H9 (cell line): ENCODE measurements at places on chromosomes 12 and 14. TPM values are rescaled to one million over a fixed set of nuclear protein-coding genes. Genes with fewer than 3 reads are reported as not detected.
A peak's percentile ranks its signal among the peaks of the same experiment; 100 is the strongest.

GRCh38 chr12:68425998-68426397, 93.8 kb upstream of the MDM1 start:
- H3K27me3 ChIP-seq = no peaks in the 10 kb centered on the region
- peaks cover 3% of the 10 kb centered on the region for H3K4me1 ChIP-seq
- no peak overlapping the region for H3K27ac ChIP-seq
- no peaks in the 10 kb centered on the region for H3K36me3 ChIP-seq

The AMHR2 gene
- total RNA-seq = not detected in 2 replicates

DNA sequence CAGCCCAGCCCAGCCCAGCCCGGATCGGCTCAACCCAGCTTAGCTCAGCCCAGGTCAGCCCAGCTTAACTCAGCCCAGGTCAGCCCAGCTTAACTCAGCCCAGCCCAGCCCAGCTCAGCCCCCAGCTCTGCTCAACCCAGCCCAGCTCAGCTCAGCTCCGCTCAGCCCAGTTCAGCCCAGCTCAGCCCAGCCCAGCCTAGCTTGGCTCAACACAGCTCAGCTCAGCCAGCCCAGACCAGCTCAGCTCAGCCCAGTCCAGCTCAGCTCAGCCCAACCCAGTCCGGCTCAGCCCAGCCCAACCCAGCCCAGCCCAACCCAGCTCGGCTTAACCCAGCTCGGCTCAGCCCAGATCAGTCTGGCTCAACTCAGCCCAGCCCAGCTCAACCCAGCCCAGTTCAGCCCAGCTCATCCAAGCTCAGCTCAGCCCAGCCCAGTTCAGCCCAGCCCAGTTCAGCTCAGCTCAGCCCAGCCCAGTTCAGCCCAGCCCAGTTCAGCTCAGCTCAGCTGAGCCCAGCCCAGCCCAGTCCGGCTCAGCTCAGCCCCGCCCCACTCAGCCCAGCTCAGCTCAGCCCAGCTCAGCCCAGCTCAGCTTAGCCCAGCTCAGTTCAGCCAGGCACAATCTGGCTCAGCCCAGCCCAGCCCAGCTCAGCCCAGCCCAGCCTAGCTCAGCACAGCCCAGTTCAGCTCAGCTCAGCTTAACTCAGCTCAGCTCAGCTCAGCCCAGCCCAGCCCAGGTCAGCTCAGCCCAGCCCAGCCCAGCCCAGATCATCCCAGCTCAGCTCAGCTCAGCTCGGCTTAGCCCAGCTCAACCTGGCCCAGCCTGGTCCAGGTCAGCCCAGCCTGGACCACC, 331.7 kb downstream of the TMEM121 start:
- no peaks in the 10 kb centered on the region for H3K27me3 ChIP-seq
- H3K27ac ChIP-seq = no peak overlapping the region
- peak; percentile 10 for DNase-seq

GRCh38 chr12:114975640-114976310, 291.8 kb upstream of the TBX3 start:
- H3K4me1 ChIP-seq = no peaks in the 10 kb centered on the region
- no peak overlapping the region for H3K4me3 ChIP-seq
- no peaks in the 10 kb centered on the region for H3K27me3 ChIP-seq
- no peak overlapping the region for H3K27ac ChIP-seq
- H3K36me3 ChIP-seq = no peaks in the 10 kb centered on the region

DNA sequence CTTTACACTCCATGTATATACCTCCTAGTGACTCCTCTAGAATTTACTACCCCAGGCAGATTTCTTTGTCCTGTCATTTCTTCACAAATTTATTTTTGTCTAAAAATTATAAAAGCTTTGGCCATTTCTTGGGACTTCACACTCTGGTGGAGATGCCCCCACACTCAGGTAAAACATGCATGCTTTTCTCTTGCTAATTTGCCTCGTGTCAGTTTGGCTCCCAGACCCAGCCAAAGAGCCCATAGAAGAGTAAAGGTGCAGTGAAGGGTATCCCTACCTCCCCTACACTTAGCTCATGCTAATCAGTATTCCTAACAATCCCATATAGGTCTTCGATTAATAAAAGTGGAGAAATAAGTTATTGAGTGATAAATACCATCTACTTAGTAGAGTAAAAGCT, 256.5 kb upstream of the KRR1 start:
- no peak overlapping the region for H3K4me3 ChIP-seq
- H3K27ac ChIP-seq = no peak overlapping the region
- no peaks in the 10 kb centered on the region for H3K36me3 ChIP-seq

DNA sequence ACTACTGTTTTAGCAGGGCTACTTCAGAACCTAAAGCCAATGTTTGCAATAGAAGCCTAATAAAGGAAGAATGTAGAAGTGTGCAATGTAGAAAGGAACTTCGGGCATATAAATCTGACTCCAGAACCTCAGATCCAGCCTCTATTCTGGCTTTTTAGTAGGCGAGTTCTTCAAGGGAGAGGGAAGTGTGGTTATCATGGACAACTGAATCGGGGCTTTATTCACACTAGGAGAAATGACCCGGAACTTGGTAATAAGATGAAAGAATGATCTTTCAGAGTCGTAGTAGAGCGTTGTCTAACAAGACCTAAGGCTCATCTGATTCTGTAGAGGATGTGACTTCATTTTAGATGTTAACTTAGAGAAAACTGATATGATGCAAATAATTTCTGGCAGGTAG, 72.9 kb downstream of the CRADD start:
- no peak for DNase-seq
- H3K27ac ChIP-seq = no peak overlapping the region
- H3K4me3 ChIP-seq = no peak overlapping the region

DNA sequence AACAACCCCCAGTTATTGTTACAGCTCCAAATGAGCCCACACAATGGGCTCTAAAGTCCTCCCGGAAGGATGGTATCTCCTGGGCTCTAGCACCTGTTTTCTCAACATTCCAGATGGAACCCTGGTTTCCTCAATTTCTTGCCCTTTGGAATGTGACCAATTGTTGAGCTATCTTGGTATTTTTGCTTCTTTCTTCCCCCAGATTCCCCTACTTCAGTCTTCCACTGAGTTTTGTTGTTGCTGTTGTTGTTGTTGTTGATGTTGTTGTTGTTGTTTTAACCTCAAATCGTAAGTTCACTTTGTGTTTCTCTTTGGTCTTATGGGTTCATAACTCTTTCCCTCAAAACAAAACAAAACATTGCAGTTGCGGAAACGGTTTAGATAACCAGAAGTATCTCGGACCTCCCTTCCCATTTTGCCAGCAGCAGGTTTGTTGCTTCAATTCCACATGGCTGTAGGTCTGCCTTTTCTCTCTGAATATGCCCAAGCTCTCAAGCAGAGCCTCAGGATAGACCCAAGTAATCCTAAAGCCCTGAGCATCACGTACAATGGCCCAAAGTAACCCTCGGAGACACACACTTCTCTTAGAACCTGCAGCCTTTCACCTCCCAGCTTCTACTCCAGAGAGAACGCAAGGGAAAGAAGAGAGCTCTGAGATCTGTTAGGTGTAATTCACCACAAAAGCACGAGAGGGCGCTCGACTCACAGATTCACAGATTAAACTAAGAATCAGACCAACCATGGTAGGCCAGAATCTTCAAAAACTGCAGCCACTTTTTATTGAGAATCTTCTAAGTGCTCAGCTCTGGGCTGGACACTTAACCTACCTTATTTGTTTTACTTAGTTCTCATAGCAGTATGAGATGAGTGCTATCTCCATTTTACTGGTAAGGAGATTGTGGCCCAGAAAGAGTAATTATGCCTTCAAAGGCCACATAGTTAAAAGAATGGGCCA, 1.0 kb upstream of the DDX23 start:
- H3K36me3 ChIP-seq = peaks cover 2% of the 10 kb centered on the region; the same call in 1 of the 3 replicates
- H3K4me1 ChIP-seq = 0 out of 2 replicates have a peak, but pooled peaks cover 5% of the 10 kb centered on the region
- peak; percentile 88 for DNase-seq
- peak overlapping the region; percentile 96 for H3K4me3 ChIP-seq

DNA sequence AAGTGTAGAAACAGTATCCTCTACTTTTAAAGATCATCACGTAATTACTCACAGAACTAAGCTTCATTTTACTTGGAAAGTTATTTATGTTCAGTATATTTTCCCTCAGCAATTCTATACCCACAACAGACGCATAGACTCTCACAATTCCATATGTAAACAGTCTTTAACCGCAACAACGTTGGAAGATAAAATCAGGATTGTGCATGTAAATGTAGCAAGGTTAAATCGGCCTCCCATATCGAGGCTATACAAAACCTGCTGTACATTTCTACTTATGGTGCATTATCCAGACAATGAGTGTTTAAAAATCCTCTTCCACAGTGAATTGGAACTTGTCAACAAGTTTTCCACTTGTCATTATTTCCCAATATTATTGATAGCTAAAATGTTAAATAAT, 581.1 kb downstream of the SLC16A7 start:
- H3K4me1 ChIP-seq = no peaks in the 10 kb centered on the region
- H3K36me3 ChIP-seq = no peaks in the 10 kb centered on the region
- H3K27me3 ChIP-seq = no peaks in the 10 kb centered on the region

- no peak for DNase-seq
- H3K27me3 ChIP-seq = no peaks in the 10 kb centered on the region
- no peaks in the 10 kb centered on the region for H3K36me3 ChIP-seq
- no peaks in the 10 kb centered on the region for H3K4me1 ChIP-seq
These were observed 95.3 kb downstream of the CATSPERB start for GRCh38 chr14:91636604-91637003.

The ST8SIA1 gene
- total RNA-seq = 0.18 TPM in 1 of 2 replicates, not detected in the other

The SRRM4 gene
- total RNA-seq = 1.1 and 1.4 TPM in 2 replicates

DNA sequence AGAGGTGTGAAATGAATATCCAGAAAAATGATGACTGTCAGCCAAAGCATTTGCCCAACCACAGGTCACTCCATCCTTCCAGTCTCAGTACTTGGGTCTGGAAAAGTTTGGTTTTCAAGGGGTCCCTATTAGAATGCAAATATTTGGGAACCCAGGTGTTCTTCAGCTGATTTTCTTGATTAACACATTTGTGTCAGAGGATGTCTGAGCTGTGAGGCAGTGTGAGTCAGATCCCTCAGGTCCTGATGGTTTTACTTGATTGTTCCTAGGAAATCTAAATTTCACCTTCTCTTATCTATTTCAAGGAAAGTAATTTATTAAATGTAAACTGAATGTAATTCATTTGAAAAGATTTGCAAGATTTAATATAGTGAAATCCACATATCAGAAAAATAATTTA, 71.5 kb downstream of the SSPN start:
- no peaks in the 10 kb centered on the region for H3K27me3 ChIP-seq
- DNase-seq = no peak
- no peak overlapping the region for H3K4me3 ChIP-seq
- H3K27ac ChIP-seq = no peak overlapping the region
- H3K36me3 ChIP-seq = no peaks in the 10 kb centered on the region

The KRT75 gene
- total RNA-seq = not detected in 2 replicates
